Urinary bladder (tissue), 4 donors: ENCODE measurements at places on chromosomes 5 and 9. TPM values are rescaled to one million over a fixed set of nuclear protein-coding genes. Genes with fewer than 3 reads are reported as not detected.

Gene TSLP
- 2.4 TPM for total RNA-seq

Gene PTGS1
- total RNA-seq: 98.8 TPM

GRCh38 chr5:16883176-16883575 is 52.9 kb downstream of the MYO10 start:
- no peak for DNase-seq

Gene PAEP
- not detected for total RNA-seq

- DNase-seq: no peak
Observed at GRCh38 chr9:126293522-126293889, 33.1 kb upstream of the MVB12B start.

- DNase-seq: no peak
Observed at GRCh38 chr5:119269061-119269944, 86.5 kb upstream of the TNFAIP8 start.

Gene SLC34A3
- total RNA-seq: not detected

GRCh38 chr9:7691909-7692308 is 107.7 kb downstream of the DMAC1 start:
- no peak for DNase-seq

GRCh38 chr9:96383165-96383942 is at the start of gene SLC35D2:
Gene SLC35D2 (minus strand): TSS chr9:96383711. CDS start chr9:96383634, 77 bp downstream.
- DNase-seq: no peak

- DNase-seq: no peak
Observed at GRCh38 chr5:54590824-54591223, 73.3 kb downstream of the SNX18 start.

Gene SMU1
- total RNA-seq: 37.0 TPM

Gene TGFBI
- total RNA-seq: 394 TPM

Gene PLAC8L1
- total RNA-seq: not detected

Gene AGXT2
- total RNA-seq: not detected

- DNase-seq: no peak
Observed at GRCh38 chr5:138109463-138110265, 25.8 kb downstream of the WNT8A start.

DNA sequence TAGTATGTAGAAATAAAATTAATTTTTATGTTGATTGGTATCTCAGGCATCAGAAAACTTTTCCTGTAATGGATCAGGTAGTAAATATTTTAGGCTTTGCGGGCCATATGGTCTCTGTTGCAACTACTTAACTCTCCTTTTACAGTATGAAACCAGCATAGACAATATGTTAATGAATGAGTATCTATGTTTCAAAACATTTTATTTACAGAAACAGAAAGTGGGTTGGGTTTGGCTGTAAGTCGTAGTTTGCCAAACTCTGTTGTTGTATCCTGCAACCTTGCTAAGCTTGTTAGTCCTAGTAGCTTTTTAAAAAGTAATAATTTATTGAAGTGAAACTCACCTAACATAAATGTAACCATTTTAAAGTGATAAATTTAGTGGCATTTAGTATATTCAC is 132.1 kb downstream of the NR3C1 start:
- DNase-seq: no peak

- no peak for DNase-seq
Observed at GRCh38 chr9:114777821-114778609, 27.8 kb downstream of the TNFSF15 start.

DNA sequence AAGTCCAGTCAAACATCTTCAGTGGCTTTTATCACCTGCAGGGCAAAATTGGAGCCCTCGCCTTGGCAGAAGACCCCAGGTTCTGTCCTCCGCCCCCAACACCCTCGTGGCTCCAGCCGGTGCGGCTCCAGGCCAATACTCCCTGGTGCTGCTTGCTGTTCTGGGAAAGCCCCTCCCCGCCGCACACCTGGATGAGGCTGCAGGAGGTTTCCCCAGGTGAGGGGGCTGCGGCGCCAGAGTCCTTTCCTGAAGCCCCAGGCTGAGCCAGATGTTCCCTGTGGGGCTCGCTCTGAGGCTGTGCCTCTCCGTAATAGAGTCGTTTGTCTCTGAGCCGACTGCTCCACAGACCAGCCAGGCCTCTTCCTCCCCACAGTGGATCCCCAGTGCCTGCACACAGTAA is 375.4 kb upstream of the IRX1 start:
- no peak for DNase-seq

DNA sequence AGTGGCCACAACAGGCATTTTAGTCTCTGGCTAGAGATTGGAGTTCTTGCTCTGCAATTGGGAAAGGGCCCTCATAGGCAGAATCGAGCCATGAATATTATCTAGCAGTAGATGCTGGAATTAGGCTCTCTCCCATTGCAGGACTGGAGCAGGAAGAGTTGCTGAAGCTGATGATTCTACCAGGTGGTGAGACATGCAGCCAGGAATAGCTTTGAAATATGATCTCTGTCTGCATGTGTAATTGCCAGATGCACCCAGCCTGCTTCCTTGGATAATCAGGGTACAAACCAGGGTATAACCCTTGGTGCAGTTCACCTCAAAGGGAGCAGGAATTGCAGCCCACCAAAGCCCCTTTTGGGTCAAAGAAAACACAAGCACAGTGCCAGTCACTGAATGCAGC is 211.4 kb upstream of the FTMT start:
- no peak for DNase-seq

- DNase-seq: no peak
Observed at GRCh38 chr5:39892708-39893107, 467.9 kb upstream of the DAB2 start.

DNA sequence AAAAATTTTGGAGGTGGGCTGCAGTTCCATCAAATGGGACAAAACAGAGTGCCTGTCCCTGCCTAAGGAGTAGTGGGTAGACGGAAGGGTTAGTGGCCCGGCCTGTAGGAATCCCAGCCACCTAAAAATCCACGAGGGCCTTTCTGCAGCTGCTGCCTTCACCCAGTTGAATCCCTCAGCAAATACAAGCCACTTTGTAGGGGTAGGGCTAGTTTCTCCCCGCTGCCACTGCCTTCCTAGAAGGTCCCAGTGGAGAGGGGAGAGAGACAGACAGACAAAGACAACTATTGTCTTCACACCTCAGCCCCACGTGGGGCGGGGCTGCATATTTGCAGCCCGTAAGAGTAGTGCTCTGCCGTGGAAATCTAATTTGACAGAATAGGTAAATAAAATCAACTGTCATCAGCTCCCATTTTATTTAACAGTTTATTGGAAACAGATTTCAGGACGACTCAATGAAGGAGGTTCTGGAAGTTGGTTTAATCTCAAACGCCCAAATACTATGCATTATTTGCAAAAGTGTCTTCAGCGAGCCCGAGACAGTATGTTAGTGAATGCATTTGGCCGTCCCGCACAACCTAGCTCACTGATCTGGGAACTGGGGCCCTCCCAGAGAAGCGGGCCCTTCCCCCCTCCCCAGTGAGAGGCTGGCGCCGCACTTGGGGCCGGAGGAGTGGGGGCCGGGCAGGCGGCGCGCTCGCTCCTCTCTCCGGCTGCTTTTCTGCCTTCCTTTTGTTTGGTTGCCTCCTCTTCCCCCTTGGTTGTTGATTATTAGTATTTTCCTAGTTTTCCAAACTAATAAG is 67.6 kb upstream of the TBCA start:
- DNase-seq: no peak

GRCh38 chr9:124257070-124257843 is 492 bp upstream of the NEK6 start:
- no peak for DNase-seq

Gene CAMK4
- total RNA-seq: 30.9 TPM

Gene HMGCR
- 81.5 TPM for total RNA-seq

Gene ZBTB5
- 14.2 TPM for total RNA-seq
